ENCODE measurements at places on chromosomes 3 and 15.

GRCh38 chr3:23519314-23520208 lies 286.2 kb upstream of the UBE2E1 start:
- DNase-seq, result no peak

- no peak for DNase-seq
Measured at GRCh38 chr3:27487383-27487782, 3.2 kb upstream of the SLC4A7 start.

DNA sequence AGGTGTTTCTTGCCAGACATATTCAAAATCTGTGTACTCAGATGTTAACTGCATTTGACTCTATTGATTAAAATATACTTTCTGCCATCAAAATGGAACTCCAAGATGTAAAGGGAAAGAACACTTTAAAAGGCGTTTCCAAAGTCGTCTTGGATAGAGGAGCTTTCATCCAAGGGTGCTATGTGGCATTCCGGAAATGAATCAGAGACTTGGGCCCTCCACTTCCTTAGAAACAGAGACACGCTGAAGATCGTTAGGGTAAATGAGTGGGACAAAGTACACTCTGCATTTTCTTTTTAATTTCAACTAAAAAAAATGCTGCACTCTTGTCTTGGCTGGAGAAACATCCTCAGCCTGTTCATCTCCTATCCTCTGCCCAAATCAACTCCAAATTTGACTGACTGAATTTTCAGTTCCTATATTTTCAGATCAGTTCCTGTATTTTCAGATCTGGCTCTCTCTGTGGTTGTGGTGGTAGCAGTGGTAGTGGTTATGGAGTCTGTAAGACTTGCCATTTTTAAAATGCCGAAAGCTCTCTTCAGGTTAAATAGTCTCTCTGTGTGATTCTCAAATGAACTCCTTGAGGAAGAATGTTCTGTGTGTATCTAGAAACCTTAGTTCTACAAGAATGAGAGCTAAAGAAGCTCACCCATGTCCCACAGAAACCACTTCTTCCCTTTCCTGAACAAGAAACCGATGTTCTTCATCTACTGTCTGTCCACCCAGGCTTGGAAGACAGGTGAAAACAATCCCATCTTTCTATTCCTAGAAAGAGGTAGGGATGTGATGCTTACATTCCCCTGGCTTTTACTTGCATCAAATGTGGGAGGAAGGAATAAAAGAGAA lies 156.8 kb upstream of the ICE2 start:
- no peak for DNase-seq

DNA sequence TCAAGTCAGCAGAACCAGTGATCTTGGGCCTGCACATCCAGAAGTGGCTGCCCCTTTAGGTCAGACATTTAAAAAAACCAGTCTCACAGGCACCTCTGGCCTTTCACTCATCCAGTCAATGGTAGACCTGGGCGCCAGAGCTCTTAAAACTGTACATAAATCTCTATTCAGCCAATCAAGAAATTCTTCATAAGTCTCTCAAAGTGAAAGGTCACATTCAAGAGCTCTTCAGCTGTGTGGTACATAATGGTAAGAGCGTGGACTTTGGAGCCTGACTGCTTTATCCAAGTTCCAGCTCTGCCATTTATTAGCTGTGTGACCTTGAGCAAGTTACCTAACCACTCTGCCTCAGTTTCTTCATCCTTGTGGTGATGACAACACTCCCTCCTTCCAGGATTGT lies 22.3 kb upstream of the MORF4L1 start:
- DNase-seq, result no peak

Data from activated T-cell treated with anti-CD3 and anti-CD28 coated beads, Interleukin-2, amount 50 U/mL, for 48 hours (primary cell).